Calu3 (cell line): ENCODE measurements at places on chromosomes 6 and 20.

GRCh38 chr6:100261486-100261885 lies 203.2 kb downstream of the SIM1 start:
- no peak for DNase-seq

DNA sequence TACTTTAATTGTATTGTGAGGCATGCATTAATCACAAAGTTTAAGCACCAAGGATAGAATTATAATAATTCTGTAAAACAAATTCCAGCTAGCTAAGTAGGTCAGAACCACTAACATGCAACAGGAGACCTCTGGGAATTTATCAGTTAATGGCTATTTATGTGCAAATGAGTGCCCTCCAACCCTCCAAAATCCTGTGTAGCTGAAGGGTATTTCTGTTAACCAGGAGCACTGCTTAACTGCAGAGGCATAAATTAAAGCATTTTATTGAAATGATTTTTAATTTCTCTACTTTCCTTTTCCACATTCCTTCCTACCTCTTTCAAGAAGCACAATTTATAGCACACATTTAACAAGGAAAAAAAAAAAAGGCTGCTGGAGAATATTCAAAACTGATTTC lies 77.0 kb downstream of the MMS22L start:
- no peak for DNase-seq

GRCh38 chr6:88062376-88062775 lies 14.7 kb downstream of the SPACA1 start:
- DNase-seq: no peak

DNA sequence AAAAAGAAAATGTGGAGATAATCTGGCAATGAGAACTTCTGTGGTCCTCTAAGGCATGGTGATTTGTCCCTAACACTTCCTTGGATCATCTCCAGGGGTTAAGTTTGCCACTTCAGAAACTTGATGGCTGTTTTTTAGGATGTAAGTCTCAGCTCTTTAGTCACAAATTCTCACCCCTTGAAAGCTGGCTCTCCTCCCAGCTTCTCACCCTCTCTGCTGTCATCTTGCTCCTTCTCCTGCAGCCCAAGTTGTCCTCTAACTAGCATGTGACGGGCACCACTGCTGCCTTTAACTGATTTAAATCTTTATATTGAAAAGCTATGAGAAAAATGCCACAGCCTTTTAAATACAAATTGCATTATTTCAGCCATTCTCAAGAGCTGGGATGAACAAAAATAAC lies 107.8 kb downstream of the MAP3K5 start:
- no peak for DNase-seq

DNA sequence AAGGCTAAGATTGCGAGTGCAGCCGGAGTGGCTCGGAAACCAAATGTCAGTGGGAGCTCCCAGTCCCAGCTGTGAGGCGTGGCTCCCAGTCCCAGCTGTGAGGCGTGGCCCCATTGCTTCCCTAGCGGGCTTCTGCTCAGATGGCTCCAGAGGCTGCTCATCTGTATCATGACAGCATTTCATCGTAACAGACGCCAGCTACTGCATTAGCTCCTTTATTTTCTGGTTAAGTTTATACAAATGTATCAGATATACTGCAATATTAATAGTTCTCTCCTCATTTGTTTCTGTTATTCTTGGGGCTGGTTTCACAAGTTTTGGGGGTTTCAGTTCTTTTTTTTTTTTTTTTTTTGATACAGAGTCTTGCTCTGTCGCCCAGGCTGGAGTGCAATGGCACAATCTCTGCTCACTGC lies 34.7 kb upstream of the TBXT start:
- no peak for DNase-seq

DNA sequence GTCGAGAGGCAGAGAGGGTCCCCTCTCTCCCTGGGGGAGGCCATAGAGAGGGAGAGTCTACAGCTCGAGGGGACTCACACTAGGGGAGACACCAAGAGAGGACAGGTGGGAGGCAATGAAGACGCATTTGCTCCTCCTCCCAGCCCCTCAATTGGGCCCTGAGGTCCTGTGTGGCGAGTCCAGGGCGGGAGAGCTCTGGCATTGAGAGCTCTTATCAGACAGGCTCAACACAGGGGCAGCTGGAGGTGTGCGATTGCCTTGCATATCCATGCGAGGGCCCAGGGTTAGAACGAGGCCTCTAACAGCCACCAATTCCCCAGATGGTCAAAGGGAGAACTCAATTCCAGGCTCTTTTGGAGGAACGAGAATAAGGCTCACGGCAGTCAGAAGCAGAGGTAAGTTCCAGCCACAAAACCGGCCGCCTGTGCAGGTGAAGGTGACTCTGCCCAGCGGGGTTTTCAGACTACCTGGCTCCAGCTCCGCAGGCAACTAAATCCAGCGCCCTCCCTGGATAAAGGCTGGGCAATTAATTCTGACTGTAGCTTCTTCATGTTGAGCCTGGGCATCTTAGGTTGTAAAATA lies 94.0 kb upstream of the MPC1 start:
- no peak for DNase-seq
